ENCODE measurements at places on chromosomes 6 and 20.

DNA sequence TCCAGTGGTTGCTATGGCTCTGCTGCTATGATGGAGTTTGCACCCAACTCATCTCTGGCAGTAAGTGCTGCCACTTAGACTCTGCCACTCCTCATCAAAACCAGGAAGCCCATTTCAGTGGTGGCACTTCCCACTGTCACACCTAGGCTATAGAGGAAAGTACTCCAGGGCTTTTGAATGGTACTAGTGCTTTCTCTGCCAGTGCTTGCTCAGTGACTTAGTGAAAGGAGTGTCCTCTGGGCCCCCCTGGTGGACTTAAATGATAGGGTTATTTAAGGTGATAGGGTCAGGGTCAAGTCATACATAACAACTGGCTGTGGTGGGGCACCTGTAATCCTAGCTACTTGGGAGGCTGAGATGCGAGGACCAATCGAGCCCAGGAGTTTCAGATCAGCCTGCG lies 22.8 kb downstream of the FITM2 start:
- no peak for DNase-seq

DNA sequence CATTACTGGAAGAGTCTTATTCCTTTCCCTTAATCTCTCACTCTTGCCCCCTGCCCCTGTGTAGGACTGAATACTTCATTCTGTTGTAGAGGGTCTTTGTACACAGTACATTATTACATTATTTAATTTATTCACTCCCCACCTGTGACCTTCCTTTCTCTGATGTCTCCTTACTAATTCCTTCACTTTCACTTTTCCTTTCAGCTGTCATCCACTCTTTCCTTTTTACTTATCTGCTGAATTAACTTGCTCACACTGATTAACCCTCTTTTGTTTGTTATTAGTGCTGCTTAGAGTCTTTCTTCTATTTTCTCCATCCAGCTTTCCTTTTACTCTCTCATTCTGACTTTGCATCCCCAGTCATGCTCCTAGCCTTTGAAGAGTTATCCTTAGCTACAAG lies 6.5 kb upstream of the PGBD1 start:
- no peak for DNase-seq

DNA sequence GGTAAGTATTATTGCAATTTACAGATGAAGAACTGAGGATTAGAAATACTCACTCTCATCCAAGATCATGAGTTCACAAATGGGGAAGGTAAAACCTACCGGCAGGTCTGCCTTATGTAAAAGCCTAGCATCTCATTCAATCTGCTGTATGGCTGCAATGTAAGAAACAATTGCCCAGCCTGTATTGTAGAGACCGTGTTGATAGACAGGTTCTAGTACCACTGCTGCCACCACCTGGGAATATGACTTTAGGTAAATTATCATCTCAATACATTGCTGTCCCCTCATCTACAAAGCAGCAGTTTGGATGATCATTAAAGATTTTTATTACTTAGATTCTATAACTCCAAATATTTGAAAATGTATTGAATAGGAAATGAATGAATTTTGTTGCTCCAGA lies 23.3 kb upstream of the ARHGAP18 start:
- no peak for DNase-seq

DNA sequence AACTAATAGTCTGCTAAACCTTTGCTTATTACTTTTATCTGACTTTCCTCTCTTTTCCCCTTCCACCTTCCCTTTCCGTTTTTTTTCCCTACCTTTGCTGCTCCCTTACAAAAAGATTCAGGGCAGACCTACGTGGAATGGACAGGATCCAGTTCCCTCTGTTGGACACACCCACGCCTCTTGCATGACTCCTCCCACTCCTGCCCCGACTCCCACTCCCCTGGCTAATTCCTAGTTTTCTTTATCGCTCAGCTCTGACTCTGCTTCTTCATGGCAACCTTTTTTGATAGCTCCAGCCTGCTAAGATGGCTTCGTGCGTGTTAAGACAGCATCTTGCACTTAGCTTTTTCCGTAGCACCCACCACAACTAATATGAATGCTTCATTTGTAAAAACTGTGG lies 715.6 kb upstream of the NRSN1 start:
- DNase-seq: no peak

GRCh38 chr6:79269877-79270276 lies 35.4 kb upstream of the HMGN3 start:
- peak; percentile 78 for DNase-seq

DNA sequence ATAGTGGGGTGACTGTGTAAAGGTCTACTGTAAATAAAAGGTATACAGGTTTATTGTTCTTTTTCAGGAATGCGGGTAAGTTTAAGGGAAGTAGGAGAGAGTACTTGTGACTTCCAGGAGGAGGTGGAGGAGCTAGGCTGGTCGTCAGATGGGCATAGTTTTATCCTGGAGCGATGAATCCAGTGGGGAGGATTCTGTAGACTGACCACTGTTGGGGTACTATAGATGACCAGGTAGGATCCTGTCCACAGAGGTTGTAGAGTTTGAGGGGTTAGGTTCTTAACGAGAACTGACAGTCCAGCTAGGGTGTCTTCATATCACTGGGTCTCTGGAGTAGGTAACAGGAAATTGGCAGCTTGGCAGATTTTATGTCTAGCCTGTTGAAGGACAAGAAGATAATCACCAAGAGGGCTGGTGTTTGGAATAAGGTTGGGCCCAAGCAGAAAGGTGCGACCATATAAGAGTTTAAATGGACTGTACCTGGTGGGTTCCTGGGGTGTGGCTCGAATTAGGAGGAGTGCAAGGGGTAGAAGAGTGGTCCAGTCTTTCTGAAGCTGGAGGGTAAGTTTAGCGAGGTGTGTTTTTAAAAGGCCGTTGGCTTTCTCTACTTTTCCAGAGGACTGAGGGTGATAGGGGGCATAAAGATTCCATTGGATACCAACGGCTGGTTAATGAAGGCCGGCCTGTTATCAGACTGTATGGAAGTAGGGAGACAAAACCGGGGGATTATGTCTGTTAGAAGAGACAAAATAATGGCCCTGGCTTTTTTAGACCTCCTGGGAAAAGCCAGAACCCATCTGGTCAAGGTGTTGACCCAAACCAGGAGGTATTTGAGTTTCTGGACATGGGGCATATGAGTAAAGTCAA lies 751.3 kb upstream of the ADGRB3 start:
- DNase-seq: no peak

DNA sequence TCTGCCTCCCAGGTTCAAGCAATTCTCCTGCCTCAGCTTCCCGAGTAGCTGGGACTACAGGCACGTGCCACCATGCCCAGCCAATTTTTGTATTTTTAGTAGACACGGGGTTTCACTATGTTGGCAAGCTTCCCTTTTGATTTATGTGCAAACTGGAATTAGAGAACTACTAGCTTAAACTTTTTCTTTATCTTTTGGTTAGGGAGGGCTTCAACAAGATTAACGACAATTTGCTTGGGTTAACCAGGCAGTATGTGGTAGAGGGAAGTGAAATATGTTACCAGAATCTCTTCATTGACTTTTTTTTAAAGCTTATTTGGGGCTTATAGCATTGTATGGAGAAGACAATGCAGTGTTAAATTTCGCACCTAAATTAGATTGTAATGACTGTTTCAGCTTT lies 9.0 kb downstream of the MYO6 start:
- DNase-seq: no peak

GRCh38 chr6:100457311-100457990 lies 7.3 kb downstream of the SIM1 start:
- no peak for DNase-seq

GRCh38 chr6:30142665-30143064 lies 6.7 kb downstream of the TRIM40 start:
- no peak for DNase-seq

GRCh38 chr6:105921781-105922180 lies 164.4 kb upstream of the PRDM1 start:
- no peak for DNase-seq

DNA sequence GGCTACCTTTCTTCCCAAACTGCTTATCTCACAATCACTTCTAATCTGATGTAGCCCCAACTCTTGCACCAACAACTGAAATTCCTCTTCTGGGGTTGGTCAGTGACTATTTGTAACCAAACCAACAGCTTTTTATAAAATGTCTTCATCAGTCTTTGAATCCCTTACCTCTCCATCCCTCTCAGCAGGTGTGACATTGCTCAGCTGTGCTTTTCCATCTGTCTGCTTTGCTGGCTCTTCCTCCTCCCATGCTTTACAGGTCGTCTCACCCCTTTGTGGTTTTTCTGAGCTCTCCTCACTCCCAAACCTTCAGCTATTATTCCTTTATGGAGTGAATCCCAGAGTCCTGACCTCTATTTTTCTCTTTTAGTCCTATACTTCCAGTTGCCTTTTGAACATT lies 5.9 kb downstream of the MAP7 start:
- no peak for DNase-seq

DNA sequence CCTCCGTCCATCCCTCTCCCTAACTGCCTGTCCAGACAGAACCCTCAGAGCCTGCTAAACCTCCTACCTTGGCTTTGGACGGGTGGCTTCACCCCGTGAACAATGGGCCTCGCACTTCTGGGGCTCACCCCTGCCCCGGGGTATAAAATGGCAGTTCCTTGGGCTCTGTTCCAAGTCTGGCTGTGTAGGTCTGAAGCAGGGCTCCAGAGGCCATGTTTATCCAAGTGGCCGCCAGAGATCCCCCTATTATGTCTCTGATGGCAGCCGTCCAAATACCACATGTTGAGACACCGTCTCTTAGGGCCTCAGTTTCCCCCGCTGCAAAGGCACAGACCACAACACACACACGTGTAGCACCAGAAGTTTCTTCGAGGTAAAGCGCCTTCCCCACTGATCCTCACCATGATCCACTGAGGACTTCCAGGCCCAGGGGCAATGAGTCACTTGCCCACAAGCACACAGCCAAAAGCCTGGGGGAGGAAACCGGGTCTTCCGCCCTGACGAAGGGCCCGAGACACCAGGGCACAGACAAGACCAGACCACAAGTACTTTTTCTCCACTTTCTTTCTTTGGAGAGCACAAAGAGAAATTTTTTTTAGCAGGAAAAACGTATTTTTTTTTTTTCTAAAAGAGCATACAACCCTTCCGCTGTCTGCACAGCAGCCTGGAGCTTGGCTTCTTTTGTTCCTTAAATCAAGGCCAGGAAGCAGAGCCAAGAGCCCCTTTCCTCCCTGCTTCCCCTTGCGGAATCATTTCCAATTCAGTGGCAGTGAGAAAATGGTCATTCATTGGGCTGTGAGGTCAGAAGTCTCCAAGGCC lies 11.8 kb downstream of the CPNE5 start:
- no peak for DNase-seq

DNA sequence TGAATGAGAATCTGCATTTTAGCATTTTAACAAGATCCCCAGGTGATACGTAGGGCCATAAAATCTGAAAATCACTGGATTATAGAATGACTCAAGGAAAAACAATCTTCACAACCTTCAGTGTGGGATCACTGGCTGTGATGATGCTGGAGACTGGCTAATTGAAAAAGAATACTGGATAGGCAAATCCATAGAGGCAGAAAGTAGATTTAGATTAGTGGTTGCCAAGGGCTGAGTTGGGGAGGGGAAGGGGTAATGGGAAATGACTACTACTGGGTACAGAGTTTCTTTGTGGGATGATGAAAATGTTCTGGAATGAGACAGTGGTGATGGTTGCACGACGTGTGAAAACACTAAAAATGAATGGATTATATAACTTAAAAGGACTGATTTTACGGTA lies 84.1 kb downstream of the CDK19 start:
- no peak for DNase-seq

- no peak for DNase-seq
Observed at GRCh38 chr6:157763904-157764177, 59.2 kb upstream of the SNX9 start.

DNA sequence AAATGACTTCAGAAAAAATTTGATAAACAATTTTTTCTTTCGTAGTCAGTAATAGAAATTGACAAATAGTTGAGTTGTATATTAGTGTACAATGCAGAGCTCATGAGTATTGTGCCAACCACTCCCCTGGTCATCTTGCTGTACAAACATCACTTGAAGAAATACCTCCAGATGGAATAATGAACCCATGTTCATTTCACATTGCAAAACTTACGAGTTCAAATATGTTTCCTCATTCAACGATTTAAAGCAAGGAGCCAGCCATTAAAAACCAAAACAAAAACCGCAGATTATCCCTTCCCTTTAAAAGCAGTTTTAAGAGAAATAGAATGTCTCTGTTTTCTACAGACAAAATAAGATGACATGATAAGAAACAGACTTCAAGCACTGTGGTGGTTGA lies 62.5 kb downstream of the RALGAPA2 start:
- no peak for DNase-seq

DNA sequence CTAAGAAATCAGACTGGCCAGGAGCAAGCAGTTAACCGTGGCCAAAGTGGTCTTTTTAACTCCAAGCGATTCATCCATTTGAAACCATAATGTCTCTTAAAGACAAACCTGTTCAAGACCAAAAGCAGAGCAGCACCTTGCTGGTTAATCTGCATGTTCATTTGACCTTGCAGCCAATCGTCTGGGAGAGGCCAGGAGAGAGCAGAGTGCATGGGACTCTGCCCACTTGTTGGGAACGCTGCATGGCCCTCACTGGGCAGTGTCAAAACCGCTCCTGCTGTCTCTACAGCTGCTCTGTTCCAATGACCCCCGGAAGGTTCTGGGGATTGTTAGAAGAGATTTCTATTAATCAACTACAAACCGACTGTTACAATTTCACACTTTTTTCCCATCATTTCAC lies 79.6 kb downstream of the OLIG3 start:
- no peak for DNase-seq

GRCh38 chr6:107657373-107657754 lies 166.7 kb downstream of the SCML4 start:
- DNase-seq: no peak

DNA sequence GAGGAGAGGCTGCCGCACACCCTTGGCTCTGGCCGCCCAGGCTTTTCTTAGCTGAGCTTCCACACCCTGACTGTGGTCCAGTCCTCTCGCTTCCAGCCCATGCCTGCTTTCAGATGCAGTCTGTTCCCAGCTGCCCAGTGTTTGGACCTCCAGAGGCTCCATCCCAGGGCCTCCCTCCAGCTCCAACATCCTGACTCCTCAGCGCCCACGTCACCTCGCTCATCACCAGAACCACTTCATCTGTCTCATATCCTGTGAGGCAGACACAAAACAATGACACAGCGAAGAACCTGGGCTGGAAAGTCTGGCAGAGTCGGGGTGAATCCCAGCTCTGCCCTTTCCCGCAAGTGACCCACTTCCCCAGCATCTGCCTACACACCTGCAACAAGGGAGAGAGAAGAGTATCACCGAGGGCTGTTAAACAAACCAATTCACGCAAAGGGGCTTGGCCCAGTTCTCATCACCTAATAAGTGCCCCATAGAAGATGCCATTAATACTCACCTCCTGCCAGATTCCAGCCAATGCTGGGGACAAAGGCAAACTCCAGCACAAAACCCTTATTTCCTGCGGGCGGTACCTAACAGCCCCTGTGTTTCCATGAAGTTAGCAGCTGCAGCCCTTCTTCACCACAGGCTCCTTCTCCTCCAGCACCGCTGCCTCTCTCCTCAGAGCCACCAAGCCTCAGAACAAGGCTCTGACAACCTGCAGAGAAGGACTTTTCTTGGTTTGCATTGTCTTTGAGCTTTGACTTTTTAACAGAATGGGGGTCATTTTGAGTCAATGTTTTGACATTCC lies 133.4 kb upstream of the CDH4 start:
- DNase-seq: no peak

- no peak for DNase-seq
Observed at GRCh38 chr6:13617066-13617465, 1.9 kb downstream of the NOL7 start.

- no peak for DNase-seq
Observed at GRCh38 chr20:59752101-59752586, 147.8 kb downstream of the PHACTR3 start.
